Left renal cortex interstitium (tissue), 4 donors: ENCODE measurements at places on chromosomes 6 and 20. TPM values are rescaled to one million over a fixed set of nuclear protein-coding genes. Genes with fewer than 3 reads are reported as not detected.

- DNase-seq: no peak
Measured at GRCh38 chr6:122145741-122146240, 253.7 kb upstream of the HSF2 start.

DNA sequence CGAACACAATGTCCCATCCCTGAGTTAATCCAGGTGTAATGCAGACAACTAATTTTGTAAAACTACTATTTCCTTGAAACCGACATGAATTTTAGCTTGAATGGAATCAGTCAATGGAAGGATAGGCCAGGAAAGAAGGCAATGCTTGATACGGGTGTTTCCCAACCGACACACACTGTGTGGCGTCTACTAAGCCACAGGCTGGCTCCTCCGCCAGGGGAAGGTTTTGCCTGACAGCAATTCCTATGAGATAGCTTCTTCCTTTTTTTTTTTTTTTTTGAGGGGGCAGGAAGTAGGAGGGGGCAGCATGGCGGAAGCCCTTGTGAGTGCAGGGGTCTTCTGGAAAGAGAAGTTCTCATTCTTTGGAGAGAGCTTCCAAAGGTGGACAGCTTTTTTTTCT is 12.0 kb upstream of the LAMA4 start:
- no peak for DNase-seq

DNA sequence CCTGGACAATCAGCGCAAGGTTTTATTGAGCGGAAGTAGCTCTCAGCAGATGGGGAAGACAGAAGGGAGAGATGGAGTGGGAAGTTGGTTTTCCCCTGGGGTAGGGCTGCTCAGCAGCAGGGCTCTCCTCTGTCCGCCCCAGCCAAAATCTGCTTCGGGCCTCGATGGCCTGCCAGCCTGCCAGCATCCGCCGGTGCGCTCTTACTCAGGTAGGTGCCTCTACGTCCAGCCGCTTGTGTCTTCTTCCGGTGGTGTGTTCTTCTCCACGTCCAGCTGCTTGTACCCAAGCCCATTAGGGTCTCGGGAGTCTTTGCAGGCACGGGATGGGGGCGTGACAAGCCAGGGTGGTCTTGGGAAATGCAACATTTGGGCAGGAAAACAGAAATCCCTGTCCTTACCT is 1340.0 kb upstream of the MAP3K7 start:
- no peak for DNase-seq

ULBP1 gene
- 1.7 TPM for polyA plus RNA-seq

EPB41L1 gene
- 67.0 TPM for polyA plus RNA-seq
